ENCODE measurements at places on chromosomes 12 and 14.

DNA sequence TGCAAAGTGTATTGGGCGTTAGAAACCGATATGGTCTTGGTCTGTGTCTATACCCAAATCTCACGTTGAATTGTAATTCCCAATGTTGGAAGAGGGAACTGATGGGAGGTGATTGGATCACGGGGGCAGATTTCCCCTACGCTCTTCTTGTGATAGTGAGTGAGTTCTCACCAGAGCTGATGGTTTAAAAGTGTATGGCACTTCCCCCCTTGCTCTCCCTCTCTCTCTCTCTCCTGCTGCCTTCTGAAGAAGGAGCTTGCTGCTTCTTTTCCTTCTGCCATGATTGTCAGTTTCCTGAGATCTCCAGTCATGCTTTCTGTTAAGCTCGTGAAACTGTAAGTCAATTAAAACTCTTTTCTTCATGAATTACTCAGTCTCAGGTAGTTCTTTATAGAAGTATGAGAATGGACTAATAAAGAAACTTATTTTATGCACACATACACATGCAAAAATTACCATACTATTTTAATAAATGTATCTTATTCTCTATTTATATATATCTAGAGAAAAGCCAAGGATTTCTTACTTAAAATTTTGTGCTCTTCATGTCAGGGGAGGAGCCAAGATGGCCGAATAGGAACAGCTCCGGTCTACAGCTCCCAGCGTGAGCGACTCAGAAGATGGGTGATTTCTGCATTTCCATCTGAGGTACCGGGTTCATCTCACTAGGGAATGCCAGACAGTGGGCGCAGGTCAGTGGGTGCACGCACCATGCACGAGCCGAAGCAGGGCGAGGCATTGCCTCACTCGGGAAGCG is 1891.0 kb upstream of the FLRT2 start:
- no peak for DNase-seq

DNA sequence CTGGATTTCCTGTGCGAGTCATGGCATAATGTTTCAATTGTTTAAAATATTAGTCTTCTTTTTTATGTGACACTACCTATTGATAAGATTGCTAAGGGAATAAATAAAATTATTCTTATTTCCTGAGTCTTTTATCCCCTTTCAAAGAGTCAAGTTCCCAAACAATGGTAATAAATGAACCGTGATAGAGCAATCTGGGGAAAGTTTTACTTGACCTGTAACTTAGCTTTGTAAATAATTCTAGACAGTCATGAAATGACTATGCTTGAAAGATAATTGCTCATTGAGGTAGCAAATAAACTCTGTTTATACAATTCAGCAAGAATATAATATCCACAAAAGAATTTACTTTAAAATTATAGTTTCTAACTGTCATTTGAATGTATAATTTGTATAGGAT is 82.1 kb downstream of the TSPAN8 start:
- no peak for DNase-seq

DNA sequence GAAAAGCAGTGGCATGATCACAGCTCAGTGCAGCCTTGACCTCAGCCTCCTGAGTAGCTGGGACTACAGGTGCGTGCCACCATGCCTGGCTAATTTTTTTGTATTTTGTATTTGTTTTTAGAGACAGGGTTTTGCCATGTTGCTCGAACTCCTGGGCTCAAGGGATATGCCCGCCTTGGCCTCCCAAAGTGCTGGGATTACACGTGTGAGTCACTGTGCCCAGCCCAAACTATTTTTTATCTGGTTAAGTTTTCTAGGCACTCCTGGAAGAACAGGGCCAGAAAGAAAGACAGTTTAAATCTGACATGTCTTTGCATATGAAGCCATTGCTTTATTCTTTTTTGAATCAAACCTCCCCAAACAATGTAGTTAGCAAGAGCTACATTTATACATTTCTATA is 27.5 kb upstream of the PTGR2 start:
- DNase-seq = no peak

- DNase-seq = no peak
Observed at GRCh38 chr14:66330228-66330627, 155.9 kb upstream of the CCDC196 start.

DNA sequence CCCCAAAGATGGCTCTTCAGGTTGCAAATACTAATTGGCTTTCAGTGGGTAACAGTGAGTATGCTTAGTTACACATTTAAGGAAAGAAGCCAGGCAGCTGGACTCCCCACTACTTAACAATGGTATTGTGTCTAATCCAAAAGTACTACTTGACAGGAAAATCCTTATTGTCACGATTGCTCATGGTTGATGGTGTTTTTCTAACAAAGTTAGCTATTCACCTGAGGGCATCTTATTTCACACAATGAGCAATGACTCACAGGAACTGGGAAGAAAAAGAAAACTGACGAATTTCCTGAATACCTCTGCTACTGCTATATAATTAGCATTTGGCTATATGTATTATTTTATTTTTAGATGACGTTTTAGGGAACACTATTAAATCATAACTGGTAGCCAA is 33.4 kb upstream of the ALG10 start:
- DNase-seq = no peak

- DNase-seq = no peak
Observed at GRCh38 chr12:2833327-2833726, 1.5 kb downstream of the NRIP2 start.

- no peak for DNase-seq
Observed at GRCh38 chr12:5377997-5378592, 53.8 kb upstream of the NTF3 start.

GRCh38 chr12:12024911-12025682 is 45.6 kb upstream of the BCL2L14 start:
- no peak for DNase-seq

DNA sequence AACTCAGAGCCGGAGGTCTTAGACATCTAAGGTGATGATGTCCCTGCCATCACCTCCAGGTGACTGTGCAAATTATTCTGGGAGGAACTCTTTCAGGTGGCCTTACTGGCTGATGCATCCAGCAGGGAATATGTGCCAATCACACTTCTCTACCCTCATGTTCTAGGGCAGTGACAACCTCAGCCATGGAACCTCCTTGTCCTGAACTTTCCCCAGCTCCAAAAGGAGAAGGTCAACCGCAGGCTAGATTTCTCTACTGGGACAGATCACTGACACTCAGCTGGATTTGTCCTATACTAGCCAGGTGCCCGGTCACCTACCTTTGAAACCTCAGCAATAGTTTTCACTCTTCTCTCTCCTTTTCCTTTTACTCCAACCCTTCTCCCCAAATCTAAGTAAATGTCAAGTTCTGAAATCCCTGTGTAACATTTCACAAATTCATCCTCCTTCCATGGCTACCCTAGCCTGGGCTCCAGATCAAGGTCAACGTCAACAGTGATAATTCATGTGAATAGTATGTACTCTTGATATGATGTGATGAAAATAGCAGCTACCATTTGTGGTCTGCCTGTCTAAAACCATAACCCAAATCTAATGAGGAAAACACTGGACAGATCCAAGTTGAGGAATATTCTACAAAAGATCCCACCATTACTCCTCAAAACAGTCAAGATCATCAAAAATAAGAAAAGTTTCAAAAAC is 115.0 kb upstream of the EGLN3 start:
- no peak for DNase-seq

GRCh38 chr14:50447461-50447860 is 50.8 kb upstream of the CDKL1 start:
- no peak for DNase-seq

DNA sequence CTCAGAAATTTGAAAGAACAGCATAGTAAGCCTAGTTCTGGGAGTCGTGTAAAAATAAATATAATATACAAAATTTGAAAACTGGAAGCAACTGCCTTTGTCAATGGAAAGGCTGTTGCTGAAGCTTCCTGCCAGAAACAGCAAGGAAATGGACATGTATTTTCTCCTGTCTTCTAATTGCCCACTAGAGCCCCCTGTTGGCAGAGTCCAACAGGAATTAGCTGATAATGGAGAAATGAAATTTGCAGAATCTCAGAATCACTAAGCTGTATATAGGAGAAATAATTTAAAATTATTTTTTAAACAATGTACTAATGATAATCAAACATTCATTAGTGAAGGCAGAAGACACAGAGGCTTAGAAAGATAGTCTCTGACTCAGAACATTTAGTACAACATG is 414.8 kb downstream of the SLC6A15 start:
- no peak for DNase-seq

- DNase-seq = no peak
Observed at GRCh38 chr12:54388237-54389133, 4.0 kb upstream of the ZNF385A start.

GRCh38 chr14:41257476-41257875 is 349.2 kb upstream of the LRFN5 start:
- DNase-seq = no peak

DNA sequence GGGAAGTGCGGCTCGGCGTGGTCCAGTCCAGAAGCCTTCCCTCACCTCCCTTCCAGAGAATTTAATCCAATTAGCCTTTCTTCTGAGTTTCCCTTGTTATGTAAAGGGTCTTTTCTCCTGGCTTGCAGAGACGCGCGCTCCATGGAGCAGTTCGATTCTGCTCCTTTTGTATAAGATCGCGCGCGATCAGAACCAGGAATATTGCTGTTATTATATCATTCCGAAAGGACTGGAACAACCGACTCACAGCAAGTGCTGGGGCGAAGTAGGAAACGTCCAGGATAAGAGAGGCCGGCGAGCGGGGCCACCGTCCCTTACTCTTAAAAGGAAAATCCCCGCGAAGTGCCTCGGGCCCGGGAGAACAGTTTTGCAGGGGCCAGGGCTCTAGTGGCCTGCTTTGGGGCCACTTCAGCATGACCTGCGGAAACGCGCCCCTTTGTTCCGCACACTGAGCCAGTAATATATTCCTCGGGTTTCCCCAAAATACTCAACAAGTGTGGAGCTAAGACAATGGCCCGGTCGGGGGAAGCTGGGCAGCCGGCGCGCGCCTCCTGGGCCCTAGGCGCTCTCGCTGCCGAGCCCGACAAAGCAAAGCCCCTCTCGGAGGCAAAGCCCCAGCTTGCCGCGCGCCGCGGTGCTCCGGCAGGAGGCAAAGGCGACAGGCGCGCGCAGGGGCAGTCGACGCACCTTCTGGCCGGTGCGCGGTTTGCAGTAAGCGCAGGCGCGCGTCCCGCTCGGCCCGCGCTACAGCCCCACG is 2.9 kb downstream of the RFX4 start:
- no peak for DNase-seq

GRCh38 chr14:105881021-105881930 is 354.9 kb downstream of the TMEM121 start:
- no peak for DNase-seq

GRCh38 chr12:70351076-70351475 is 15.0 kb upstream of the KCNMB4 start:
- no peak for DNase-seq

GRCh38 chr12:79546466-79547043 is 144.2 kb downstream of the PAWR start:
- DNase-seq = no peak

- DNase-seq = peak; percentile 49
Observed at GRCh38 chr12:121926874-121927706, 8.7 kb downstream of the CFAP251 start.

DNA sequence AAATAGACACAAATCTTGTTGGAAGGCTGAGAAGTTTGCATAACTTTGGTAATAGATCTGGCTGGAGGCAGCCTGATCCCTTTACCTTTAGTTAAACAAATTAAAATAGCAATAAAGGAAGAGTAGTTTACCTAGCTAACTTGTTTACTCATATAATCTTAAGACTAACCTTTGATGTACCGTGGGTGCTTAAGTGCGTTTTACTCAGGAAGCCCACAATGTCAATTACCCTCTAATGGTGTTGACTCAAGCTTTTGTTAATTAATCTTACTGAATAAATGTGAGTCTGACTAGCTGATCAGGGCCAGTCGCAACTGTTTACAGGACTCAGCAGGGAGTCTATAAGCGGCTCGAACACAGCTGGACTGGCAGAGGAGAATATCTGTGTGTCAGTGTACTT is 51.5 kb downstream of the FAR2 start:
- no peak for DNase-seq

- DNase-seq = no peak
Observed at GRCh38 chr12:42281278-42281677, 43.2 kb upstream of the YAF2 start.

DNA sequence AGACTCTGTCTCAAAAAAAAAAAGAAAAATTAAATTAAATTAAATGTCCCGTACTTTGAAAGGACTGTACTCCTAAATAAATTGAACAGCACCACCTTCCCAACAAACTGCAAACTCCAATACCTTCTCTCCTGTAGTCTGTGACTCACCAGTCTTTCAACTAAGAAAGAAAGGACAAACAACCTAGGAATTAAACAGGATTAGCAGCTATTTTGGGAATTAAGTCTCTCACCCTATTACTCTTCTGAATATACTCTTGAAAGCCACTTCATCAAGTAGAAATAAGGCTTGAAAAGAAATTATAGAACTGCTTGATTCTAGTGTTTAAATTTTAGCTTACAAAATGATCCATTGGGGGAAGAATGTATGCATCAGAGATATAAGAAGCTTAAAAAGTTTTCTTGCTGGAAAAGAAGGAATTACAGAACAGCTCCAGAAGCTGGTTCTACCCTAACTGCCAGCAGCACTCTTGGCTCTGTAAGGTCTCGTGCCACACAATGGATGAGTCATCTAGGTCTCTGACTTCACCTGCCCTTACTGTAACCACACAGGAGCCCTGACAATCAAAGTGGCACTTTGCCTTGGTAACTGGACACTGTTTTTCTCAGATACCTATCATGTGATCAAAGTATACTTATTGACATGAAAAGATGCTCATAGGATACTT is 57.0 kb upstream of the CERS5 start:
- DNase-seq = no peak

DNA sequence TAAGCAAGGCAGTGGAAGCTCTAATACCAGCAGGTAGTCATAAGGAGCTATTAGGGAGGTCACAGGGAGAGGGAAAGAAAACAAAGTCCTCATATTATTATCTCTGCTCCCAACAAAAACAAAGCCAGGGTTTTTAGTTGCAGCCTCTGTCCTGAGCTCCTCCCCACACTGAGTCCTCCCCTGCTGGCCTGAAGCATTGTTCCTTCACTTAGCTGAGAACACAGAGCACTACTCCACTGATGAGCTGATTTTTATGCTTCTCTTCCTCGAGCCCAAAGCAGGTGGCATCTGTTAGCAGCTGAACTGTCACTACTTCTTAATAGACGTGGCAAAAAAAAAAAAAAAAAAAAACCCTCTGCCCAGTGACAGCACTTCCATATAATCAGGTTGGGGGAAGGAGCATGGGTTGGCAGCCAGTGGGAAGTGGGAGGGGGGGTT is 10.5 kb upstream of the STAC3 start:
- DNase-seq = no peak

- peak; percentile 59 for DNase-seq
Observed at GRCh38 chr12:71780237-71780822, 25.7 kb downstream of the RAB21 start.

- DNase-seq = no peak
Observed at GRCh38 chr14:106277503-106277902, 751.1 kb downstream of the TMEM121 start.

DNA sequence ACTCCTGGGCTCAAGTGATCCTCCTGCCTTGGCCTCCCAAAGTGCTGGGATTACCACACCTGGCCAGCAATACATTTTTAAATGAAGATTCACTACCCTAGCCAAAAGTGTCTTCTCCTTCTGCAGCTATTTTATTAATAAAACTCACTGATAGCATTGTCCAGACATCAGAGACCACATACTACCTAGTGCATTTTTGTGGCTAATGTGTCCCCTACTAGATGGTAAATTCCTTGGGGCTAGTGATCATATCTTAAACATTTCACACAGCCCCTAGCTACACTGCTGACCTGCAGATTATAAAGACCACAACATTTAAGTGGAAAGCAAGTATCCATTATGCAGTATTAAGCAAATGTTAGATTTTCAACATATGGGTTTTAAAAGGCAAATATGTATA is 17.0 kb downstream of the DTD2 start:
- no peak for DNase-seq
